NCI-H345 (cell line): ENCODE measurements at places on chromosomes 4 and X.

GRCh38 chr4:31442236-31442635, 722.1 kb downstream of the PCDH7 start:
- no peak for DNase-seq

- DNase-seq = no peak
Measured at GRCh38 chr4:70522626-70523025, 4.3 kb downstream of the AMTN start.

GRCh38 chr4:82739287-82740190, 59.1 kb downstream of the SCD5 start:
- no peak for DNase-seq

- no peak for DNase-seq
Measured at GRCh38 chr4:68347845-68348244, 2.0 kb downstream of the YTHDC1 start.

- no peak for DNase-seq
Measured at GRCh38 chr4:137677863-137678262, 145.6 kb upstream of the PCDH18 start.

DNA sequence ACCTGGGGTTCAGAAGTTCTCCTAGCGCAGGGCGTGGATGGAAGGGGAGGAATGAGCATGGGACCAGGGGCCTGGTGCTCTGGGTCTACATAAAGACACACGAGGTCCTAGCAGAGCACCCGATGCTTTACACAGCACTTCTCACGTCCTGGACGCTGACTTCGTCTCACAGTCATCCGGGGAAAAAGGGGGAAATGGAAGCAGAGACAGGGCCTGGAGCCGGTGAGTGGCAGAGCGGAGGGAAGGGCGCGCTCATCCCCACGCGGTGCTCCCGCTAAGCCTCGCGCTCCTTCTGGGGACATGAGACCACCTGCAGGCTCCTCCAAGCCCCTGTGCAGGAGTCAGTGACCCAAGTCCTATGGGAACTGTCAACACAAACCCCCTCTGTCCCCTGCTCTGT, 157.7 kb downstream of the AFAP1 start:
- no peak for DNase-seq

DNA sequence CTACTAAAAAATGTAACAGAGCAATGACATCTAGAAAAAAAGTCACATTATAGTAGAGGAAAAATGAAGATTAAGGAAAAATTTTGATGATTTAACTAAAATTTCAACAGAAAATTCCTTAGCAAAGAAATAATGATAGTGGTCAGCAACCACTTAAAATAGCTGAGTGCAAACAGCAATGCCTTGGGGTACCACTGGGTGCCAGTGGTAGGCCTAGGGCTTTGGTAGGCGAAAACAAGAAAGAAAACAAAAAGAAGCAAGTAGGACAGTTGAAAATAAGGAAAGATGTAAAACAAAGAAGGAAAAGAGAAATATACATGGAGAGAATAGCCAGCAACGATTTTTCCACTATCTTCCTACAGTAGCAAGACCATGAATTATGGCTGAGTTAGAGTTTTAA, 313.5 kb upstream of the IRS4 start:
- no peak for DNase-seq

GRCh38 chrX:139049465-139049864, 337.9 kb upstream of the FGF13 start:
- DNase-seq = no peak

DNA sequence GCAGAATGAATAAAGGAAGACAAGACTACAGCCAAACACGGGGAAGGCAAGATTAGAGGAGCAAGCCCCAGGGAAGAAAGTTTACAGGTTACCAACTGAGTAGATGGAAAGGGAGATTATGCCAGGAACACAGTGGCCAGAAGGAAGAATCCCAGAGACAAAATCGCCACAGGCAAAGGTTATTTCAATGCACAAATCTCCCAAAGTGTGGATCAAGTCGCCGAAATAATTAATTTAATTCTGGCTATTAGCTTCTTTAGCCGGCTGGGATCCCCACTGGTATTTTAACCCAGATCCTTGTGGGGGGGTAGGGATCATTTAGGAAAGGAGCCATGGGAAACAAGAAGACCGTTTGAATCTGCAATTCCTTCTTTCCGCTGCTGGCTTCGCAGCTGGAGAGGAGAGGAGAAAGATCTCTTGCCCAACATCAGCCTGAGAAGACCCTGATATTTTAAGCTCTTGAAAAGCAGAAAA, 171.0 kb downstream of the DHX15 start:
- no peak for DNase-seq

- no peak for DNase-seq
Measured at GRCh38 chrX:30317308-30317707, 8.1 kb upstream of the NR0B1 start.

- no peak for DNase-seq
Measured at GRCh38 chr4:65223601-65224000, 446.7 kb downstream of the EPHA5 start.

GRCh38 chr4:140740422-140740821, 15.8 kb downstream of the TBC1D9 start:
- no peak for DNase-seq

DNA sequence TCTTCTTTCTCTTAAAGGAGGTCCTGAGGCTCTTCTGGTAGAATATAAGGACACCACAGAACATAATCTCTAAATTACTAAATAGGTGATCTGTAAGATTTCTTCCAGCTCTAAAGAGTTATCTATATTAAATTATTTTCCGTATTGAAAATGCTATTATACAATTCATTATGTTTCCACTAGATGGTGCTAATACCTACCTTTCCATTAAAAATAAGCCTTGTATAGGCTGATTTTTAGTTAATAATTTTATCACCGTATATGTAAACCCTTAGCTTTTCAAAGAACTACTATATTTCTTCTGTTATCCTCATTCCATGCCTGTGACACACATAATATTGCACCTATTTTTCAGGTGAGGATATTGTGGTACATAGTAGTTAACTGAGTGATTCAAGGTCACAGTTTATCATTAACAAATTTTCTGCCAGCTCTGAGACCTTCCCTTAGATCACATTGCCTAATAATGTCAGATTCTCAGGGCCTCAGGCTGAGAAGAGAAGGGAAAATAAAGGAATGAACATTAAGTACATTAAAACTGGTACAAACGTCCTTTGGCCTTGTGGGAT, 138.8 kb downstream of the TEX11 start:
- no peak for DNase-seq

- peak; percentile 79 for DNase-seq
Measured at GRCh38 chrX:23503835-23504539, 163.3 kb upstream of the PRDX4 start.

DNA sequence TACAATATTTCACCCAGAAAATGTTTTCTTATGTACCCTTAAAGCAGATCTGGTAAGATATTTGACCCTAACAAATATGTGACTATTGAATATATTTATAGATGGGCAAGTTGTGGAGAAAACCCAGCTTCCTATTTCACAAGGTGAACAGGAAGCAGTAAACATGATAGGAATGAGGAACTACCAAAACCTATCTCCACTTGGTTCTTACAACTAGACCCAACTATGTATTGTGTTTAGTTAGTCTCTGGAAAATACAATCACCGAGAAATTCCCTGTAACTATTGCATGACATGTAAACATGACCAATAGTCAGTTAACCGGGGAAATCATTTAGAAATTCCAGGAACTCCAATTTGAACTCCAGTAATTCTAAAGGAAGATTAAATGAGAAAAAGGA, 8.4 kb upstream of the RXFP1 start:
- no peak for DNase-seq

DNA sequence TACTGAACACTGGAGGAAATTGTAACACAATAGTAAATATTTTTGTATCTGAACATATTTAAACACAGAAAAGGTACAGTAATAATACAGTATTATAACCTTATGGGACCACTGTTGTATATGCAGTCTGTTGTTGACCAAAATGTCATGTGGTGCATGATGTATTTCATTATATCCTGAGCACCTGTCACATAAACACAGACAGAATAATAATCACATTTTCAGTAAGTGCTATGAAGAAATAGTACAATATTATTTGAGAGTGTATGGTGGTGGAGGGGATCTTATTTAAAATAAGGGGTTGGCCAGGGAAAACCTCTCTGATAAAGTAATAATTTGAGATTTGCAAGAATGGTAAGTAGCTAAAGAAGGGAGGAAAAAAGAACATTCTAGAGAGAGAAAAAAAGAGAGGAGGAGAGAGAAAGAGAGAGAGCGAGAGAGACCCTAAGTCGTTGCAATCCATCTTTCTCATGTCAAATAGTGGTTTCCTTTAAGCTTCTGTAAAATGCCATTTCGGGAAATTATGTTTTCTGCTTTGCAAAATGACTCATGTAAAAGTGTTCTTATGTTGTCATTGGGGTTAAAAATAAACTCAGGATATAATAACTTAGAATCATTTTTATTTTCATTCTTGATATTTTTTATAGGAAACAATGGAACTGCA, 19.3 kb upstream of the CLNK start:
- no peak for DNase-seq

DNA sequence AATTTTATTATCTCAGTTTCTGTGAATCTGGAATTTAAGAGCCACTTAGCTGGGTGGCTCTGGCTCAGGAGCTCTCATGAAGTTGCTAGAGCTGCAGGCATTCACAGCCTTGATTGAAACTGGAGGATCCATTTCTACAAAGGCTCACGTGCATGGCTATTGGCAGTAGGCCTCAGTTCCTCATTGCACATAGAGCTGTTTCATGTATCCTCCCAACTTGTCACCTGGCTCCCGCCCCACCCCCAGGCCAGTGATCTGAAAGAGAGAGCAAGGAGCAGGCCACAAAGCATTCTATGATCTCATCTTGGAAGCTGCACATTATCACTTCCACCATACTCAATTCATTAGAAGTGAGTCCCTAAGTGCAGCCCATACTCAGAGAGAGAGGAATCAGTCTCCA, 18.5 kb upstream of the AP1AR start:
- no peak for DNase-seq

- no peak for DNase-seq
Measured at GRCh38 chr4:46993075-46994006, at the start of gene GABRA4. GABRA4 (minus strand) TSS chr4:46993581; CDS start chr4:46993424, 157 bp downstream.

DNA sequence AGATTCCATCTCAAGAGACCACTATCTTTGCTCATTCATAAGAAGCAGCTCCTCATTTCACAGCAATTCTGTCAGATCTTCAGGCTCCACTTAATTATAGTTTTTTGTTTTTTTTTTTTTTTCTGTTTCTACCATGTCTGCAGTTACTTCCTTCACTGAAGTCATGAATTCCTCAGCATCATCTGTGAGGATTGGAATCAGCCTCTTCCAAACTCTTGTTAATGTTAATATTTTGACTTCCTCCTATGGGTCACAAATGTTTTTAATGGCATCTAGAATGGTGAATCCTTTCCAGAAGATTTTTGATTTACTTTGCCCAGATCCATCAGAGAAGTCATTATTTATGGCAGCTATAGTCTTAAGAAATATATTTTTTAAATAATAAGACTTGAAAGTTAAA, 53.1 kb downstream of the BMP2K start:
- DNase-seq = no peak

DNA sequence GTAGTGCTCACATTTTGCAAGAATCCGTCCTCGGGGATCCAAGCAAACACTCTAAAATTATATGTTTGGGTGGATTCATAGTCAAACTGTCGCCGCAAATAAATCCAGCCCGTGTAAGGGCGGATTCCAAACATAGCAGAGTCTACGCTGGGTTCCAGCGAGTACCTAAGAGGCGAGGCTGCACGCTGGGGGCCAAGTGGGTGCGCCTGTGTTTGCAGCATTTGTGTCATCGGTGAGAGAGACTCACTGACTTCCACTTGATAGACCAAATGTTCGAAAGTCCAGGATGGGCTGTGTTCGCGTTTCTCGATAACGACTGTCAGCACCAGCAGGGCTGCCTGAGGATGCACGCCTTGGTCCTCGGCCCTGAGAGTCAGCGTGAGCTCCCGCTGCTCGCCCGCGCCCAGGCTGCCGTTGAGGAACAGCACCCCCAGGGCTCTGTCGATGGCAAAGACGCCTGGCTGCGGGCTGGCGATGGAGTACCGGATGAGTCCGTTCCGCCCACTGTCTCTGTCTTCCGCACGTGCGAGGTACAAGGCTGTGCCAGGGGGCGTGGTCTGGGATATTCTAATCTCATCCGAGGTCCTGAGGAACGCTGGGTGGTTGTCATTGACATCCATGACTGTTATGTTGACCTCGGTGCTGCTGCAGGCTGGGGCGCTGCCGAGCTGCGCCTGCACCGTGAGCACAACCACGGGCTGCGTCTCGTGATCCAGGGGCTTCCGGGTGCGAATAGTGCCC, 158.7 kb downstream of the DCHS2 start:
- no peak for DNase-seq

GRCh38 chr4:43189741-43190140, 297.2 kb downstream of the GRXCR1 start:
- no peak for DNase-seq

DNA sequence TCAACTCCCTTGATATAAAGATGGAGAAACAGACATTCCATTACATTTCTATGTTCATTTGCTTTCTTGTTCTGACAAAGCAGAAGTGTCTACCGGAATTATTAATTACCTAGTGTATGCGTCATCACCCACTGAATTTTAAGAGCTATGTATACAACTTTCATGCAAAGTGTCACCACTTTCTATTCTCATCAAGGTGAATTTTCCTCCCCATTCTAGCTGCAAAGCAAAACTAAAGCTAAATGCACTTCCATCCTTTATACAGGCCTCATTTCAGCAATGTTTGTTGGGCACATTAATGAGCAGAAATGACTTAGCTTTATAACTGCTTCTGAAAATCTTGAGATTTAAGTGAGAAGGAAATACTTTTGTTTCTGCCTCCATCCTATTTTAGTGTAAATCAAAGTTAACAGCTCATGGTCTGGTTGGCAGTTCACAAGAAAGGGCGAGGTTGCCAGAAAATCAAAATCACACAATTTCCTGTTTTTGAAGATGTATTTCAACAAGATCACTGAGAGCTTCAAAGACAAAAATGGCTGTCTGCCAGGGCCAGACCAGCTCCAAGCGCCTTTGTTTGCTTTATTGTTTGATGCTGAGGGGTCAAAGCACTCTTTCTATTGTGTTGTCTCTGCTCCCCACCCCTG, 7.2 kb upstream of the FAM9C start:
- DNase-seq = no peak

GRCh38 chr4:7261087-7261486, 68.7 kb downstream of the SORCS2 start:
- DNase-seq = no peak

DNA sequence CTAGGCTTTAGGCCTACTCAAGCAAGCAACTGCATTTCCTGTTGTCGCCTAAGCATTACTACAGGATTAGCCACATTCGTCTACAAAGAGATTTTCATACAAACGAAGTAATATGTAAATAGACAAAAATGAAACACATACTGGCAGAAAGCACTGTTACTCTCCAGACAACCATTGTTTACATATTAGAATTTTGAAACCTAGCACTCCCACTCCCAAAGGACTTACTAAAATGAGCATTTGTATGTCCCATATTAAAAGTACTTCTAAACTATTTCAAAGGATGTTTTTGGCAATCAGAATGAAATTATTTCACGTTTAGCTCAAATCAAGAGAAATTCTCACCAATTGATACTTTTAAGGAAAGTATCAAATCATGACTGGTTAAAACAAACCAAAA, 570.8 kb downstream of the PRR32 start:
- no peak for DNase-seq

DNA sequence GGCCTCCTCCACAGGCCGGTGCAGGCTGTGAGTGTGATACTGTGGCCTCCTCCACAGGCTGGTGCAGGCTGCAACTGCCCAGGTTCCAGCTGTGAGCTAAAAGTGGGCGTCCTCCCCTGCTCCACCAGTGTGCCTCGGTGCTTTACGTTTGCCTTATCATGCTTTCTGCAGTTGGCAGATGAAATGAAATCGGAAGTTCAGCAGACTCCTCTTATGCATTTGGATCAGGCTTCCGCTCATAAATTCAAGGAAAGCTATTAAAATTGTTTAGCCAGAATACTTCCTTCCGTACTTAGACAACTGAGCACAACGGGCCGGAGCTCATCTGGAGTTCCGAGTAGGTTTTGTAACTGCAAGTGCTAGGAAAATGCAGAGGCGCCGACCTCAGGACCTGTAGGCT, 12.0 kb downstream of the CYP4V2 start:
- no peak for DNase-seq
